ENCODE measurements at places on chromosomes 12 and 14. TPM values are rescaled to one million over a fixed set of nuclear protein-coding genes. Genes with fewer than 3 reads are reported as not detected.

Gene KRT79
- total RNA-seq, result not detected

Gene PMEL
- 0.28 TPM for total RNA-seq

Gene NRXN3
- total RNA-seq, result under 0.01 TPM

Gene NGB
- total RNA-seq, result not detected

Gene ANKS1B
- total RNA-seq, result 0.43 TPM

Gene FOXA1
- total RNA-seq, result not detected

Gene GALC
- total RNA-seq, result 26.4 TPM

Gene CYP27B1
- total RNA-seq, result 0.14 TPM

Gene GALNT8
- 0.18 TPM for total RNA-seq

Gene FAM222A
- total RNA-seq, result under 0.01 TPM

Gene USP44
- 13.8 TPM for total RNA-seq

Gene KCNH3
- 0.09 TPM for total RNA-seq

Gene SLC7A7
- total RNA-seq, result 4.1 TPM

Gene C14orf39
- total RNA-seq, result not detected

Gene CABP1
- total RNA-seq, result 2.1 TPM

Gene REP15
- total RNA-seq, result 0.43 TPM

Gene TMEM63C
- 0.71 TPM for total RNA-seq

Gene PPP1R36
- 1.1 TPM for total RNA-seq

Gene LRRK2
- total RNA-seq, result 4.8 TPM

Gene AICDA
- not detected for total RNA-seq

Gene ANO6
- total RNA-seq, result 55.7 TPM

Gene KCNK10
- not detected for total RNA-seq

All from smooth muscle cell of bladder (primary cell).